Fibroblast of gingiva (primary cell): ENCODE measurements at places on chromosomes 16 and 17.

DNA sequence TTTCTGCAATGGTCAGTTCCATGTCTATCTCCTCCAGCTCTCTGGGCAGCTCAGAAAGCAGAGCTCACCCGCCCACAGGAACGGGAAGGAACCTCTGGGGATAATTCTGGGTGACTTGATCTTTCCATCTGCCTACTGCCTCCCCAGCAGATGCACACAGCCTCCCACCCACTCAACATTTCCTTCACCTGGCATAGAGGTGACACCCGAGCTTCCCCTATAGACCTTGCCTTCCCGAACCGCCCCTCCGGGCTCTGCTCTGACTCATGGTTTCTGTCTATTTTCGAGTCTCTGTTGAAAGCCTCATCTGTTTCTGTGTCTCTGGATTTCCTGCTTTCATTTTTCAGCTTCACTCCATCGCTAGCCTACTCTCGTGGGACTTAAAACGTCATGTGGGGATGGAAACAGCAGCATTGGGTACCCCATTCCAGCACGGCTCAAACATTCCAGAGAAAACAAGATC lies 11.4 kb downstream of the GGA3 start:
- DNase-seq: peak; percentile 57

DNA sequence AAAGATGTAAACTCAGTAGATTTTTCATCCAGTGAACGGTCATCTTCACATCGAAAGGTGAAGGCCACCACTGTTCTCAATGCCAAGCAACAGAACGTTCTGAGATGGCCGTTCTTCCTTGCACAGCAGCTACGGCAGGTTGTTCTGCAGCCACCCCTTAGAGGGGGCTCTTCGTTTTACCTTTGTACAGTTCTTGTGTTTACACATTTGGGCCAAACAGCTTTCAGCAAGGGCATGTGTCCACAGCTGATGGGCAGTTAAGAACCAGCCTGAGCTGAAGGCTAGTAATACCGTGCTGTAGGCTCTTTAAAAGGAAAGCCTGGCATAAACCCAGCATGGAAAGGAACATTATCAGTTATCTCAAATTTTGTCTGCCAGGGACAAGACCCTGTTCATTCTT lies 15.9 kb downstream of the PLD6 start:
- no peak for DNase-seq

DNA sequence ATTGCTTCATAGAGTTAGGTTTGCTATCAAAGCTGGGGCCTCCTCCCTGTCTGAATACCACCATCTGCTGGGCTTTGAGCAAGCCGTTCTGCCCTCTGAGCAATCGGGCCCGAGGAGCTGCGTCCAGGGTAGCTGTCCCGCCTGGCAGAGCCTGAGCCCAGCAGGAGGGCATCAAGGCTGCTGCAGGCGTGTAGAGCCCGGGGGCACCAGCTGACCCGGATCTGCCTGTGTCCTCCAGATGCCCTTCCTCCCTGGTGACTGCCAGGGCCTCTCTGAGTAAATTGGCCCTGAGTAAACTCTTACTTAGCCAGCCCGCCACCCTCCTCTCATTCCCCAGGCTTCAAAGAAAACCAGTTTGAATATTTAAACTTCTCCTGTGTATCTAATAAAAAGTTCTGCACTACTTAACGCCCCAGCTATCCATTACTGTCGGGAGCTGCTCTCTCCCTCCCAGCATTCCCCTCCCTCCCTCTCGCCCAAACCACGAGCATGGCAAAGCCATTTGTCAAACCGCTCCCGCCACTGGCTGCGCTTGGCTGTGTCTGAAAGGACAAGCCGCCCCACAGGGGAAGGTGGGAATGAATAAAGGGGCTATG lies 16.4 kb downstream of the CDK5RAP3 start:
- peak; percentile 22 for DNase-seq

- DNase-seq: no peak
Observed at GRCh38 chr17:40170325-40170724, 6.9 kb upstream of the RAPGEFL1 start.

- DNase-seq: no peak
Observed at GRCh38 chr17:82873521-82873920, 33.7 kb upstream of the ZNF750 start.

- no peak for DNase-seq
Observed at GRCh38 chr16:54694651-54695050, 236.0 kb upstream of the IRX5 start.

GRCh38 chr16:72113616-72113945 lies 19.9 kb downstream of the DHX38 start:
- no peak for DNase-seq

DNA sequence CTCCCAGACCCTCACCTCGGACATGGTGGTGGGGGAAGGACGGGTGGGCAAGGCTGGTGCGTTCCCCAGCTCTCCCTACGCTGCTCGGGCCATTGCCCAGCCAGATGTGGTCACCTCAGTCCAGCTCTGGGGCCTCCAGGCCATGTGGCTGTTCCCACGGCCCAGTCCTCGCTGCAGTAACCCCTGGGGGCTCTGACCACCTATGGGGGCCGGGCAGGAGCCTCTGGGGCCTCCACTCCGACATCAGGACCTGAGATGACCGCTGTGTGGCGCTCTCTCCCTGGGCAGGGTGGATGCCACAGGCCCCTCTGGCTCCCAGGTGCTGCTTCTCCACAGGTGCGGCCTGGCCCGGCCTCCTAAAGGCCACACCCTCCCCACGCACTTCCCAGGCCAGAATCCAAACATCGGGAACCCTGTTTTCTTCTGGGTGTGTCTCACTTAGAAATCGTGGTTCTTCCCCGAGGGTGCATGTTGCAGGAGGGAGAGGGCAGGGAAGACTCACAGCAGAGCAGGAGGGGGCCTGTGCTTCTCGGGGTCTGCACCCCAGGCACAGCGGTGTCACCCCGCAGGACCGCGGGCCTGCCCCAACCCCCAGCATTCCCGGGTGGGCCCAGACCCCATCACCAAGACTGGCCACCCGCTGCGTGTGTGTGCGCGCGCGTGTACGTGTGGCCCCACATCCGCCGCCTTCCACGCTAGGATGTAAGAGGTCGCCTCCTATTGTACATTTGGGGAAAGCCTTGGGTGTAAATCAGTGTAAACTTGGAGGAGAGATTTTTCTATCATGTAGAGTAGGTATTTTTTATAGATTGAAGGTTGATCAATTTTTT lies 5.9 kb upstream of the CAPN15 start:
- no peak for DNase-seq

DNA sequence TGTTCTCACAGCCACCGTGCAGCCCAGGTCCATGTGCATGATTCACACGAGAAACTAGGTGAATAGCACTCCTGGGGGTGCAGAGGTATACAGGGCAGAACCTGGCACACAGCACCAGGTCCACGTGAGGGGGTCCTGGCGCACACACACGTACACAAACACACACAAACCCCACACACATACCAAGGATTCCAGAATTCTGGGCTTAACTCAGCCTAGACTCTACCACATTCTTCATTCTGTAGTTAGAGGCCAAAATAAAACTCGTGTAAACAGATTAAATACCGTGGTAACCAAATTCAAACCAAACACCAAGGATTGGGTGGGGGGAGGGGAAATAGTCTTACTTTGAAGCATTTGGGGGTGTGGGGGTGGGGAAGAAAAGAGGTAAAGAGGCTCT lies 58.5 kb downstream of the XYLT1 start:
- DNase-seq: peak; percentile 27

DNA sequence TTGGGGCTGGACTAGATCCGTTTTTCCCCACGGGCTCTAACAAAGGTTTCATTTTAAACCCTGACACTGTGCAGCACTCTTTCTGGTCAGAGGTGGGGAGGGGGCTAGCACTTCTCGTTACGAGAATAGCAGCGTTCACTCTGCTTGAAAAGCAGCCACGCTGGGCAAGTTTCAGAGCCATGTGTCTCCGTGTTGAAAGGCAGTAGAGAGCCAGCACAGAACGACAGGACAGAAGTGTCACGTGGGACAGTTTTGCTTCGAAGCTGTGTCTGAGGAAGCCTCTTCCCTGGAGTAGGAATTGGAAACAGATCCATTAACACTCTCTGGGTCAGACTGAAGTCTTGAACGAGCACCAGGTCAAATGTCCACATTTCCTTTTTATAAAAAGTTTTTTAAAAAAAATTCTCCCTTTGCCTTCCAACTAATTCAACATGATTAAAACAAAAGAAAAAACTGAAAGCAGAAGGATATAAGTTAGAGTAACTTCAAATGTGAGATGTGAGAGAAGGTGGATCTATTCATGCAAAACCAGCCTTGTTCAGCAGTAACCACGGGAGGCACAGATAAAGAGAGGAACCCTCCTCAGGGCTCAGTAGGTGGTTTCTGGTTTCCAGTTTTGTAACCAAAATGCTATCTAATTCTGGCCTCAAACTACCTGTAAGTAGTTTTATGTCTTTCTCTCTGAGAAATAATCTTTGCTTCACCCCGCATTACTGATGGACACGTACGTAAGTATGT lies 65.0 kb downstream of the SMG6 start:
- no peak for DNase-seq

DNA sequence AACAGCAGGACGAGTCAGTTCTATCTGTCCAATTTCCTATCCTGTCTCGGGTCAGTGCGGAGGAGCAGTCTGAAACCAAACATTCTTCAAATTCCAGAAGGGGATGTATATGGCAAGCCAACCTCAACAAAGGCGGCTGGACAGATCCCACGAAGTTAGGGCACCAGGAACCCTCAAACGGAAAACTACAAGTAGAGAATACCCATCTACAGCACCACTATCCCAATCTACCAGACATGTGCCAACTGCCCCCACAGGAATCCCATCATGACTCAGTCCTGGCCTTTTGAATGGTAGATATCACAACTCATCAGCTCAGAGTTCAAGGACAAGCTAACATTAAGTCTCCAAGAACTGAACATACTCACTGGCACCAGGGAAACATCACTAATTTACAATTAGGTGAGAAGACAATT lies 2.3 kb downstream of the NAT9 start:
- DNase-seq: peak; percentile 33

- DNase-seq: no peak
Observed at GRCh38 chr17:48601539-48602425, 3.0 kb downstream of the HOXB6 start.

DNA sequence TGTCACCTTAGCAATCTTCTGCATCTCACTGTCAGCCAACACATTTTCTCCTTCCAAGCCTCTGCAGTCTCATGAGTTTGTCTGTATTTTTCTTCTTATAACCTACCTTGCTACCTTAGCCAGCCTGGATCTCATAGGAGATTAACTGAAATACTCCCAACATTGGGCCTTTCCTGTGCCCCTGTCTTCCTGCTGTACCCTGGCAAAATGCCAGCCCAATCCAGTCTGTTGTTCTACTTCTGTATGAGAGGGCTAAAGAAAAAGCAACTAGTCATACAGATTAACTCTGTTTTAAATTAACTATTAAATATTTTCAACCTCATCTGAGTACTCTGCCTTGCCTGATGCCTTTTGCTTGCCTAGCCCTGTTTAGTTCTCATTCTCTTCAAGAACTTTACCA lies 18.4 kb downstream of the GOSR1 start:
- no peak for DNase-seq

GRCh38 chr16:75616521-75617010 lies 6.5 kb downstream of the ADAT1 start:
- DNase-seq: no peak

DNA sequence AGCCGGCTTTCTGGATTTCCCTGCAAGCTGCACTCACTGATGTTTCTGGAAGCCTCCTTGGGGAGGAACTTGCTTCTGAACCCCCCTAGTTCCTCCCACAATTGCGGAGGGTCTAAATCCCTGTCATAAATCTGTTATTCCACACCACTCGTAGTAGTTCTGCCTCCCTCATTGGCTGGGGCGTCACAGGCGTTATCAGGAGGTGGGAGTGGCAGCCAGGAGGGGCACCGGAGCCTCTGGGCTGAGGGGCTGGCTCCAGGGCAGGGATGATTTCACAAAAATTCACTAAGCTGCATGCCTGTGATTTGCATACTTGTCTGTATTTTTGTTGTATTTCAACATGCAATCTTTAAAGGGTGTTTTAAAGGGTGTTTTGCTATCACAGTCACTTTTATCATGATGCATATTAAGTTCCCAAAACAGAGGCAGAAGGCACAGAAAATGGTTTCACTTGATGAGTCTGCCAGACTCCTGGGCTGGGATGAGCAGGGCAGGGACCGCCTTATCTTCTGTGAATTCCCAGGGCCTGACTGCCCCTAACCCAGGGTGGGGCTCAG lies 176.2 kb upstream of the FOXF1 start:
- DNase-seq: no peak

GRCh38 chr16:20899071-20899470 lies 1.1 kb downstream of the DCUN1D3 start:
- DNase-seq: peak; percentile 67

- no peak for DNase-seq
Observed at GRCh38 chr17:57939797-57940196, 15.4 kb downstream of the CUEDC1 start.

DNA sequence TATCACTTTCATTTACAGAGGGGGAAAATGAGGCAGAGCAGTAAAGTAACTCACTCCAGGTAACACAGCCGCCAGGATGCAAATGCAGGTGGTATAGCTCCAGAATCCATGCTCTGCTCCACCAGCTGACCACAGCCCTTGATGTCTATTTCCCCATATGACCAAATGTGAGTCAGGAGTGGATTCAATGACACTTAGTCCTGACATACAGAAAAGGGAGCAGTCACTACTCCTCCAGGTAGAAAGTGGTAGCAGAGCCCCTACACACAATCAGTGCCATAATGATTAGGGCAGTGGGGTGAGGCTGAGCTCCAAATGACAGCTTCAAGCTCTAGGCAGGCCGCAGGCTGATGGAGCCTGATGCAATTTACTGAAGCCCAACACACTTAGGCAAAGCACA lies 43.3 kb upstream of the GFOD2 start:
- DNase-seq: no peak

DNA sequence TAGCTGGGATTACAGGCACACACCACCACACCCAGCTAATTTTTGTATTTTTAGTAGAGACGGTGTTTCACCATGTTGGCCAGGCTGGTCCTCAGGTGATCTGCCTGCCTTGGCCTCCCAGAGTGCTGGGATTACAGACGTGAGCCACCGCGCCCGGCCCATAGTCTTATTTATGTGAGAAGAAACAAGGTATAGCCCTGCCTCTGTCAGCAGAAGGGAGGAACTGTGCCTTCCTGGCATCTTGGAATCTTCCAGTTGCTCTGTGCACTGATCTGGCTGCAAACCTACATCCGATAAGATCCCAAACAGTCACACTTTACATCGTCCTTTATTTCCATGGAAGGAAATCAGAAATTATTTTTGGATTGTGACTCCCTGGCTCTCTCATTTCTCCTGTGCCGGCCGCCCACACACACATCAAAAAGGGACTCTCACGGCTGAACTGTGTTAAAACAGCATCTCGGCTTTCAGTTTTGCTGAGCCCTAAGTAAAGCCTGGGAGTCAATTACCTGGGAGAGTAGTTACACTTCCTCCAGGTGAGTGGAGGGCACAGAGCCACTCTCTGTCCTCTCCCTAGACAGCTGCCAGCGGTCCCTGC lies 23.3 kb downstream of the WIPI1 start:
- DNase-seq: no peak

DNA sequence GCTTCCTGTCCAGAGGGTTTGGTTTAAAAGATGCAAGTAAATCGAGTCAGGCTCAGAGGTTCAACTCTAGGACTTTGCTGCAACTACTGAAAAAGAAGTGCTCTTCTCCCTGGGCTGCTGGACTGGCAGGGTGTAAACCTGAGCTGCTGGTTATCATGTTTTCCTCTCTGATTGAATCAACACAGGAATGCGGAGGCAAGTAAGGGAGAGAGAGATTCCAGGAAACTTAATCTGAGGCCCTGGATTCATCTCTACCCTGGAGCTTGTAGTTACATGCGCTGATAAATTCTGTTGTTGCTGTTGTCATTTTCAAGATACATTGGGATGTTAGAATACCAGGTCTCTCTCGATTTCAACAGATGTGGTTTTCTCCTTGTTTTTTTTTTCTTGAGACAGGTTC lies 8.2 kb upstream of the HS3ST3A1 start:
- no peak for DNase-seq

GRCh38 chr16:27526180-27526579 lies 23.5 kb downstream of the GTF3C1 start:
- DNase-seq: no peak

GRCh38 chr17:46773221-46773605 lies 45.3 kb downstream of the WNT3 start:
- DNase-seq: no peak
